ENCODE measurements at places on chromosomes 2 and 18. TPM values are rescaled to one million over a fixed set of nuclear protein-coding genes. Genes with fewer than 3 reads are reported as not detected.

The DSG1 gene
- total RNA-seq: not detected

The ATP8B1 gene
- 10.6 TPM for total RNA-seq

The PROM2 gene
- 1.1 TPM for total RNA-seq

The RNF138 gene
- 30.2 TPM for total RNA-seq

The DNER gene
- 2.8 TPM for total RNA-seq

The COL4A3 gene
- total RNA-seq: under 0.01 TPM

The IGFBP5 gene
- 213 TPM for total RNA-seq

The GCC2 gene
- total RNA-seq: 14.1 TPM

The LIMS4 gene
- 0.77 TPM for total RNA-seq

All from bronchial smooth muscle cell (primary cell).